B cell (primary cell): ENCODE measurements at places on chromosomes 1 and 21.

- H3K36me3 ChIP-seq: no peaks in the 10 kb centered on the region
- peaks cover 16% of the 10 kb centered on the region for H3K4me1 ChIP-seq
- H3K4me3 ChIP-seq: no peak overlapping the region
These were observed 11.6 kb downstream of the SCNN1D start for GRCh38 chr1:1291548-1292441.

DNA sequence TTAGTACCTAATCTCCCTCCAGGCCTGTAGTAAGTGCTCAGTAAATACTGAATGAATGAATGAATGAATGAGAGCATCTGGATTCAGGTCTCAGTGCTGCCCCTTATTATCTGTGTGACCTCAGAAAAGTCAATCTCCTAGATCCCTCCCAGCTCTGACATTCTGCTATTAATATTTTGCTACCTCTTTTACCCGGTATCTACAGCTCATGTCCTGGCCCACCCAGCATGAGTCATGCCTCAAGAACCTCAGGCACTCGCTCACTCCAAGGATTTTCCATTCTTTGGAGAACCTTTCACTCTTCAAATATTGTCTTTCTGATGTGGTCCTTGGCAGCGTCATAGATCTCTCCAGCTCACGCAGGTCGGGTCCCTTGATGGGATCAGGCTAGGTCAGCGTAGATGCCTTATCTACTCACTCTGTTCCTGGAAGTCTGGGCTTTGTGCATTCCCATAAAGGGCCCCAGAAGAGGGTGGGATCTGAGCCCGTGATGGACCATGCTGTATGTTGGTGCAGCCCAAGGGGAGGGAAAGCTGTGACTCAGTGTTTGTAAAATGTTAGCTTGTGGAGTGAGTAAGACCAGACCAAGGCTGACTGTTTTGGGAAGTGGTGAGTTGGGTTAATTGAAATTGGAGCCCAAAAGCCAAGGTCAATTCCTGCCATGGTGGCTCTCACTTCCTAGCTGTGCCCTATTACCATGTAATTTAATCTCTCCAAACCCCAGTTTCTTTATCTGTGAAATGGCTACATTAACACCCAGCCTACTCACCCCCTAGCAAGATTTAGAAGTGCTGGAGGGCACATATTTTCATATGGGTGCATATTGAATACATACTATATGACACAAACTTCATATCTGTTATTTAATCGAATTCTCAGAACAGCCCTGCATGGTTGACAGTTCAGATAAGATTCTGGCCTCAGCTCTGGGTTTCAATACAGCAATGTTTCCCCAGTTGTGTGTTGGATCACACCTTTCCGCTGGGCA lies 214.1 kb upstream of the USP24 start:
- no peak for DNase-seq
- no peak overlapping the region for H3K4me3 ChIP-seq
- H3K27ac ChIP-seq: no peak overlapping the region
- no peaks in the 10 kb centered on the region for H3K4me1 ChIP-seq

GRCh38 chr1:70277875-70278274 lies 56.7 kb downstream of the SRSF11 start:
- H3K36me3 ChIP-seq: peaks cover 16% of the 10 kb centered on the region
- no peak overlapping the region for H3K27ac ChIP-seq
- H3K4me1 ChIP-seq: no peaks in the 10 kb centered on the region
- DNase-seq: no peak

- DNase-seq: no peak
- no peaks in the 10 kb centered on the region for H3K36me3 ChIP-seq
- no peaks in the 10 kb centered on the region for H3K27me3 ChIP-seq
- no peak overlapping the region for H3K4me3 ChIP-seq
- H3K4me1 ChIP-seq: peaks cover 7% of the 10 kb centered on the region
These were observed 4.8 kb upstream of the ARF1 start for GRCh38 chr1:228077565-228078330.

- H3K4me3 ChIP-seq: no peak overlapping the region
- no peaks in the 10 kb centered on the region for H3K27me3 ChIP-seq
- no peak for DNase-seq
These were observed 316.9 kb upstream of the VAMP3 start for GRCh38 chr1:7454052-7454815.

DNA sequence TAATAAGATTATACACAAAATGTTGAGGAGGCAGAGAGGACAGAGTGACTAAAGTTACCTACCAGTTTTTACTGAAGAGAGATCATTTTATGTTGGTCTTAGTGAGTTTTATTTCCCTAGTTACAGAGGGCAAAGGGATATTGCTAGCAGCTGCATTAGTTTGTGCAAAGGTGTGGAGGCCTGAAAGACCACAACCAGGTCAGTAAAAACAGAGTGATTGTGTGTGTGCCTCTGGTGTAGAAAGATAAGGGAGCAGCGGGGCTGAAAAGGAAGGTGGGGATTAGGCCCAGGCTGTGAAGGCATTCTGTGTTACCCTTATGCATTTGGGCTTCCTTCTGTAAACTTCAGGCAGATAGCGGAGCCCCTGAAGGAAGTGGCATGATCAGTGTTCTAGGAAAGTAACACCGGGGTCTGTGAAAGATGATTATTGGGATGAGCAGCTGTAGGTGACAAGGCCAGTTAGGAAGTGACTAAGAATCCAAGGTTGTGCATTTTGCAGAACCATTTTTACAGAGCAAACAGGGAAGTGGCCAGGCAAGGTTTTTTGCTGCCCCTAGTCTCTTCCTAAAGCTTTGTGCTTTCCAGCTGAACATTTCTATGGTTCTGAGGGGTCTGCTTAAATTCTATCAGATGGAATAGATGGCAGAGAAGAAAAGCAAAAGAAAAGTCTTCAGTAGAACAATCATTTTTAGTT lies 3.7 kb downstream of the GADD45A start:
- peaks cover 16% of the 10 kb centered on the region for H3K4me1 ChIP-seq
- no peak overlapping the region for H3K27ac ChIP-seq
- DNase-seq: no peak

- peaks cover 17% of the 10 kb centered on the region for H3K4me1 ChIP-seq
- H3K27ac ChIP-seq: no peak within 1 kb of the TSS
- DNase-seq: peak; percentile 33
These were observed at the start of gene FABP3 for GRCh38 chr1:31373056-31373896. TSS of gene FABP3 (minus strand) at chr1:31373076. CDS start at chr1:31373014, 62 bp downstream.

- no peak overlapping the region for H3K27ac ChIP-seq
- no peaks in the 10 kb centered on the region for H3K36me3 ChIP-seq
- no peak overlapping the region for H3K4me3 ChIP-seq
- no peak for DNase-seq
These were observed 138.4 kb downstream of the ADSS2 start for GRCh38 chr1:244313346-244313745.

DNA sequence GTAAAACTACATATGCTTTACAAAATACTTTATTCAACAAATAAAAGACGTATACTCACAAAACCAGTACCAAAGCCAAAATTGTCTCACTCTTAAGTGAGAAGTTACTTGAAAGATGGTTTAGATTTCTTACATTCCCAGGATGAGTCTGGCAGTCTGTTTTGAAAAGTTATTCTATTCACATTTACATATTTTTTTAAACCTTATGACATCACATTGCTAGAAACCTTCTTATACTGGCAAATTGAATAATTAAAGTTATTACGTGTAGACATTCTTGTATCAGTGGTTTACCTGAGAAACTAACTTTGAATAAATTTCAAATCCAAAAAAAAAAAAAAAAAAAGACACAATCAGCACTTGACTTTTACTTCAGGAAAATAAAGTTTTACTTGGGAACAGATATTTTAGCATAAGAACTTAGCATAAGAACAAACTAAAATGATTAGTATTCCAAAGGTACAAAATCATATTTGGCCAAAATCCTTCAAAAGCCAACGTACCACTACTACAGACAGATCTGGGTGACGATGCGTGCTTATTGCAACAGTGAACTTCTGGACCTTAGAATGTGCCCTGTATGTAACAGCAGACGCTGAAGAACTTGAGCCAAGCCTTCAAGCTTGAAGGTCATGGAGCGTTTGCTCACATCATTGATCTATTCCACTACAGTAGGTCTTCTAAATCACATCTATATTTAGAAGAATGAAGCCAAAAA lies 2.5 kb downstream of the CDC42BPA start:
- H3K4me1 ChIP-seq: peaks cover 9% of the 10 kb centered on the region
- DNase-seq: no peak
- H3K27me3 ChIP-seq: peaks cover 28% of the 10 kb centered on the region
- H3K36me3 ChIP-seq: no peaks in the 10 kb centered on the region

DNA sequence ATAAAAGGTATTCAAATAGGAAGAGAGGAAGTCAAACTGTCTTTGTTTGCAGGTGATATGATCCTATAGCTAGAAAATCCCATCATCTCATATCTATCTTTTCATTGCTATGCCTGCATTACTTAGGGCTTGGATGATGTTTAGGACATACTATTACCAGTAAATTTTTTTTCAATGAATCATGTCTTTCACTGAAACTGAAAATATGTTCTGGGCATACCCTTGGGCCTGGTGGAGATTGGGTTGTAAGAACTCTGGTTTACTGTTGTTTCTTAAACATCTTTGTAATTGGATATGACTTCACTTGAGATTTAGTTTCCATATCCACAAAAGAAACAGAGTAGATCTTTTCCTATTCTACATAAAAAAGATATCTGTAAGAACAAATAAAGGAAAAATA lies 502.2 kb upstream of the PRMT6 start:
- H3K27me3 ChIP-seq: no peaks in the 10 kb centered on the region
- no peaks in the 10 kb centered on the region for H3K4me1 ChIP-seq
- no peak overlapping the region for H3K4me3 ChIP-seq

- DNase-seq: no peak
- H3K27me3 ChIP-seq: no peaks in the 10 kb centered on the region
- H3K4me1 ChIP-seq: peaks cover 25% of the 10 kb centered on the region
- H3K36me3 ChIP-seq: no peaks in the 10 kb centered on the region
- H3K27ac ChIP-seq: no peak overlapping the region
These were observed 133.6 kb upstream of the RAB4A start for GRCh38 chr1:229137271-229137670.

DNA sequence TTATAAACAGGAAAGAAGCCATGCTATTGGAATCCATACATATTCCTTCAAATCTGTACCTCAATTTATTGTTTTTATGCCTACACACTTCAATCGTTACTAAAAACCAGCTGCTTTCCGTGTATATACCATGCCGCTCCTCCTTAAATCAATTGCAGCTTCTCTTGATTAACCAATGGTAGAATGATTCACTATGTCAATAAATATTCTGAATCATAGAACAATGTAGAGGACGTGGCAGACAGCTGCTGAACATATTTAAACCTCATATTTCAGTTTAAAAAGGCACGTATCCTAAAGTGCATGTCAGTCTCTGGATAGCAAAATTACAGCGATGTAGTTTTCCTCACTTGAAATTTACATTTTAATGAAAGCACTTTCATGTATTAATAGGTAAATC lies 100.4 kb downstream of the MRPL39 start:
- DNase-seq: no peak
- H3K27ac ChIP-seq: no peak overlapping the region
- peaks cover 7% of the 10 kb centered on the region for H3K4me1 ChIP-seq
- H3K27me3 ChIP-seq: no peaks in the 10 kb centered on the region
